Activated naive CD4-positive, alpha-beta T cell treated with anti-CD3 and anti-CD28 coated beads for 36 hours (primary cell): ENCODE measurements at places on chromosomes 1 and 21. TPM values are rescaled to one million over a fixed set of nuclear protein-coding genes. Genes with fewer than 3 reads are reported as not detected.

TNFRSF8 gene
- 18.6 TPM for total RNA-seq

- DNase-seq: no peak
Measured at GRCh38 chr1:231278100-231278790, 37.2 kb downstream of the GNPAT start.

IFNAR2 gene
- total RNA-seq: 19.4 TPM

AK5 gene
- total RNA-seq: 9.1 TPM

DNA sequence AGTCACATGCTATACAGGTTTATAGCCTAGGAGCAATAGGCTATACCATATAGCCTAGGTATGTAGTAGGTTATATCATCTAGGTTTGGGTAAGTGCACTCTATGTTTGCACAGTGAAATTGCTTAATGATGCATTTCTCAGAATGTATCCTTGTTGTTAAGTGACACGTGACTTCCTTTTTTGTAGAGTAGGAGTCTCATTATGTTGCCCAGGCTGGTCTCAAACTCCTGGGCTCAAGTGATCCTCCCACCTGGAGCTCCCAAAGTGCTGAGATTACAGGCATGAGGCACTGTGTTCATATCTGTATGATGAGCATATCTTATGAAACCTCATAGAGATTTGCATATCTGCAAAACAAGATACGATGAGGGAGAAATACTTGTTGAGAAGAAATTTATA, 13.8 kb upstream of the ABCB10 start:
- no peak for DNase-seq

DNA sequence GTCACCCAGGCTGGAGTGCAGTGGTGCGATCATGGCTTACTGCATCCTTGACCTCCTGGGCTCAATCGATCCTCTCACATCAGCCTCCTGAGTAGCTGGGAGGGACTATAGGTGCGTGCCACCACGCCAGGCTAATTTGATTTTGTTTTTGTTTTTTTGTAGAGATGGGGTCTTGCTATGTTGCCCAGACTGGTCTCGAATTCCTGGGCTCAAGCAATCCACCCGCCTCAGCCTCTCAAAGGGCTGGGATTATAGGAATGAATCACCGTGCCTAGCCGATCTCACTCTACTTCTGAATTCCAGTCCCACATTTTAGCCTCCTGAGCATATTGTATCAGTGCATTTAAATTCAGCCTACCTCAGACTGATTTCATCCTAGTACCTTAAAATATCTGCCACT, 1.8 kb downstream of the CTXND2 start:
- DNase-seq: no peak

- DNase-seq: no peak
Measured at GRCh38 chr1:228048659-228049298, 33.7 kb upstream of the ARF1 start.
